ENCODE measurements at places on chromosomes 2 and 18.

GRCh38 chr2:138713504-138713903 lies 66.7 kb downstream of the NXPH2 start:
- H3K27ac ChIP-seq = no peak overlapping the region
- H3K4me1 ChIP-seq = no peaks in the 10 kb centered on the region
- no peaks in the 10 kb centered on the region for H3K36me3 ChIP-seq
- H3K27me3 ChIP-seq = no peaks in the 10 kb centered on the region

GRCh38 chr2:146572598-146572997 lies 1272.2 kb upstream of the ACVR2A start:
- no peaks in the 10 kb centered on the region for H3K4me1 ChIP-seq
- no peaks in the 10 kb centered on the region for H3K36me3 ChIP-seq
- H3K27ac ChIP-seq = no peak overlapping the region
- DNase-seq = no peak
- H3K27me3 ChIP-seq = no peaks in the 10 kb centered on the region

DNA sequence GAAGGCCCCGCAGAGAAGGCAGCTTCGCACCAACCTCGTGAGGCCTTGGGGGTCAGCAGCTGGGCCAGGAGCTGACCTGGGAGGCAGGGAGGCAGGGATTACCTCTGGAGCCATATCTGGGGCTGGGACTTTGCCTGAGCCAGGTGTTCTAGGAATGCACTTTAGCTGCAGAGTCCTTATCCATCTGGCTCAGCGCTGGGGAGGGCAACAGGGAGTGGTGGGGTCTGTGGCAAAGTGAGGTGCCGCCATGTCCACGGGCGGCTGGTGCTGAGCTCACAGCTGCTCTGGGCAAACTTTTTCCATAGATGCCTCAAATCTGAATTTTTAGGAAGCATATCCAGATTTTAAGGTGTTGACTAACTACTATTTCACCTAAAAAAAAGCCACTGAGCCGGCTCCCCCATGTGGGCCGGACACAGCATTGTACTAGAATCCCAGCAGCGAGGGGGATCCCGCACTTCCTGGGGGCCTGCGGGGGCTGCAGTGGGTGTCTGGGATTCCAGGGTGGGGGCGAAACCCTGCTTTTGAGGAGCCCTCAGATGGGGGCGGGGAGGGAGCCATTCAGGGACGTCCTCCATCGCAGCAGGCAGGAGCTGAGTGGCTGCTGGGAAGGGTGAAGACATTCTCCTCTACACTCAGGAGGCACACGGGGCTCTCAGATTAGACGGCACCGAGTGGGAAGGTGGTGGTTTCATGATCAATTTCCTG lies 34.6 kb downstream of the RTP5 start:
- no peak overlapping the region for H3K27ac ChIP-seq
- H3K4me1 ChIP-seq = no peaks in the 10 kb centered on the region
- no peak for DNase-seq
- H3K27me3 ChIP-seq = no peaks in the 10 kb centered on the region

DNA sequence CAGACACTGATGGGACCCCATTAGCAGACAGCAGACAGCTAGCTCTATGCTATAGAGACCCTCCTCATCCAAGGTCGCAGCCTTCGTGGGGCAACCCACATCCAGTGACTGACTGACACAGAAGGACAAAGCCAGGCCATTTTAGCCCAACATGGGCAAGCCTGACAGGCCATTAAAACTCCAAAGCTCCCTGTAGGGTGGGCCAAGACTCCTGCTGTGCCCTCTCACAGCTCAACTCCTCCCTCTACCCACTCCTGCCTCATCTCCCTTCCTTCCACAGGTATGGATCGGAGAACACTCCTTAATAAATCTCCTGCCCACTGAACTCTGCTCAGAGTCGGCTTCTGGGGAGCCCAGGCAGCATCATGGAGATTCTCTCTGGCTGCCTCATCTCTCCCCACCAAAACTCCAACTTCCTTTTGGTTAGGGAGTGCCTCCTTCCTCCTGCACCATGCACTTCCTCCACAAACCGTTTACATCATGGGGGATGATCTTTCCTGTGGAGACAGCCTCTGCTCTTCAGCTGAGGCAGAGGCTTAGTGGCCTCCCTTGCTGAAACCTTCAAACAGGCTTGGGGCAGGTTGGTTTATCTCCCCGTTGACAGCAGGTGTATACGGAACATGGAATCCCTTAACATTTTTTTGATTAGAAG lies 86.5 kb downstream of the ACTR3 start:
- no peak overlapping the region for H3K4me3 ChIP-seq
- no peaks in the 10 kb centered on the region for H3K27me3 ChIP-seq
- no peak for DNase-seq
- H3K4me1 ChIP-seq = no peaks in the 10 kb centered on the region

GRCh38 chr2:13052547-13052946 lies 335.8 kb downstream of the TRIB2 start:
- peaks cover 2% of the 10 kb centered on the region for H3K27me3 ChIP-seq
- no peak overlapping the region for H3K4me3 ChIP-seq
- H3K36me3 ChIP-seq = no peaks in the 10 kb centered on the region
- H3K27ac ChIP-seq = no peak overlapping the region
- H3K4me1 ChIP-seq = no peaks in the 10 kb centered on the region
- no peak for DNase-seq

GRCh38 chr2:138454761-138455160 lies 46.8 kb upstream of the SPOPL start:
- H3K4me1 ChIP-seq = no peaks in the 10 kb centered on the region
- no peak overlapping the region for H3K4me3 ChIP-seq
- no peak overlapping the region for H3K27ac ChIP-seq
- no peak for DNase-seq
- no peaks in the 10 kb centered on the region for H3K27me3 ChIP-seq

Measured in T-cell (primary cell).